ENCODE measurements at places on chromosomes 11 and 22.
A peak's percentile ranks its signal among the peaks of the same experiment; 100 is the strongest.

DNA sequence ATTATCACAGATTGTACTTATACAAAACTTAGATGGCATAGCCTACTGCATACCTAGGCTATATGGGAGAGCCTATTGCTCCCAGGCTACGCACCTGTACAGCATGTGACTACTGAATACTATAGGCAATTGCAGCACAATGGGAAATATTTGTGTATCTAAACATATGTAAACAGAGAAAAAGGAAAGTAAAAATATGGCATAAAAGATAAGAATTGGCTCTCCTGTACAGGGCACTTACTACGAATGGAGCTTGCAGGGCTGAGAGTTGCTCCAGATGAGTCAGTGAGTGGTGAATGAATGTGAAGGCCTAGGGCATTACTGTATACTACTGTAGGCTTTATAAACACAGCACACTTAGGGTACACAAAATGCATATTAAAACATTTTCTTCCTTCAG is 13.2 kb downstream of the APOL6 start:
- peak; percentile 27 for DNase-seq
- no peaks in the 10 kb centered on the region for H3K27me3 ChIP-seq
- H3K4me1 ChIP-seq = peaks cover 67% of the 10 kb centered on the region
- peaks cover 84% of the 10 kb centered on the region for H3K36me3 ChIP-seq
- H3K4me3 ChIP-seq = no peak overlapping the region

DNA sequence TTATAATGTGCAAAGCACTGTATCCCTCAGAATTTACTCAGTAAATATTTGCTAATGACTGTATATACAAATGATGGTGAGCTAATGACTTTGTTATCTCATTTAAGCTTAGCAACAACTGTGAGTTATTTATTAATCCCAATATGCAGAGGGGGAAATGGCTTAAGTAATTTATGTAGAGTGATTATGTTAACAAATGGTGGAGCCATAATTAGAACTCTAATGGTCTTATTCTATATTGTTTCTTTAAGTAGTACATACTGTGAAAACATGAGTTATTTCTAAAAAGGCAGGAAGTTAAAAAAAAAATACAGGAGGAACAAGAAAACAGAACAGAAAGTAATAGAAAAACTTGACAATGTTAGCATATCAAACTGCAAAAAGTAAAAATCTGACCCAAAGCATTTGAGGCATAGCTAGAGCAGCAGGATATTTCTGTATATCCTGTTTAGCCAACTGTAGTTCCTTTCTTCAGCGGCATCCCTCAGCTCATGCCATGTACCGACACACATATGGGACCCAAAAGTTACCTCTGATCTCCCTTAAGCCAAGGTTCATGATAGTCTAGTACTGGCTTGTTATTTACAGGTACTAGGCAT is 94.2 kb downstream of the FCHSD2 start:
- H3K4me1 ChIP-seq = peaks cover 16% of the 10 kb centered on the region
- DNase-seq = no peak
- H3K36me3 ChIP-seq = no peaks in the 10 kb centered on the region
- H3K27ac ChIP-seq = no peak overlapping the region

GRCh38 chr22:36594569-36594968 is 65.6 kb upstream of the EIF3D start:
- no peak overlapping the region for H3K4me3 ChIP-seq
- no peaks in the 10 kb centered on the region for H3K36me3 ChIP-seq
- H3K27me3 ChIP-seq = peaks cover 25% of the 10 kb centered on the region
- no peak overlapping the region for H3K27ac ChIP-seq

- no peak for DNase-seq
- no peak overlapping the region for H3K4me3 ChIP-seq
- peaks cover 3% of the 10 kb centered on the region for H3K36me3 ChIP-seq
- H3K27me3 ChIP-seq = no peaks in the 10 kb centered on the region
These were observed 42.4 kb downstream of the RSF1 start for GRCh38 chr11:77778118-77778517.

- no peaks in the 10 kb centered on the region for H3K27me3 ChIP-seq
- H3K4me1 ChIP-seq = peaks cover 24% of the 10 kb centered on the region
- DNase-seq = no peak
- H3K4me3 ChIP-seq = peak overlapping the region; percentile 8
These were observed 7.7 kb downstream of the SLC35E4 start for GRCh38 chr22:30643055-30643875.

- H3K4me3 ChIP-seq = no peak overlapping the region
- DNase-seq = no peak
- peaks cover 15% of the 10 kb centered on the region for H3K27me3 ChIP-seq
- no peak overlapping the region for H3K27ac ChIP-seq
- peaks cover 4% of the 10 kb centered on the region for H3K4me1 ChIP-seq
- H3K36me3 ChIP-seq = no peaks in the 10 kb centered on the region
These were observed 216.0 kb upstream of the ISX start for GRCh38 chr22:34849965-34850364.

GRCh38 chr11:10526974-10527918 is 13.7 kb downstream of the RNF141 start:
- peak overlapping the region; percentile 9 for H3K4me3 ChIP-seq
- DNase-seq = no peak
- peak overlapping the region; percentile 83 for H3K27ac ChIP-seq
- peaks cover 22% of the 10 kb centered on the region for H3K4me1 ChIP-seq

DNA sequence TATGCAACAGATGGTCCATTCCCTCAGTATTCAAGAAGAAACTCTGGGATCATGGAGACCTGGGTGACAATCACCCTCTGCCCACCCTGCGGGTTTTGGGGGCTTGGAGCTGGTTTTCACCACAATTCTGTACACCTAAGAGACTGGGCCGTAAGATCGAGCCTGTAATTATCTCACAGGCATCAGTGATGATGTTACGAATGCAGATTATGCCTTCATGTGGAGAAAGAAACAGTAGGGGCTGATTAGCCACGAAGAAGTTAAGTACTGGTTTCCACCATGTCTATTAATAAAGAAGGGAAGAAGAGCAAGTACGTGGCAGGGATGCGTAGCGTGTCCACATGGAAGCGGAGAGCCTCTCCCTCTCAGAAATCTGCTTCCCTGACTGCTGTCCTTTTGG is 5.3 kb upstream of the EFCAB6 start:
- no peak overlapping the region for H3K4me3 ChIP-seq
- peaks cover 11% of the 10 kb centered on the region for H3K36me3 ChIP-seq
- DNase-seq = no peak
- peaks cover 8% of the 10 kb centered on the region for H3K27me3 ChIP-seq

DNA sequence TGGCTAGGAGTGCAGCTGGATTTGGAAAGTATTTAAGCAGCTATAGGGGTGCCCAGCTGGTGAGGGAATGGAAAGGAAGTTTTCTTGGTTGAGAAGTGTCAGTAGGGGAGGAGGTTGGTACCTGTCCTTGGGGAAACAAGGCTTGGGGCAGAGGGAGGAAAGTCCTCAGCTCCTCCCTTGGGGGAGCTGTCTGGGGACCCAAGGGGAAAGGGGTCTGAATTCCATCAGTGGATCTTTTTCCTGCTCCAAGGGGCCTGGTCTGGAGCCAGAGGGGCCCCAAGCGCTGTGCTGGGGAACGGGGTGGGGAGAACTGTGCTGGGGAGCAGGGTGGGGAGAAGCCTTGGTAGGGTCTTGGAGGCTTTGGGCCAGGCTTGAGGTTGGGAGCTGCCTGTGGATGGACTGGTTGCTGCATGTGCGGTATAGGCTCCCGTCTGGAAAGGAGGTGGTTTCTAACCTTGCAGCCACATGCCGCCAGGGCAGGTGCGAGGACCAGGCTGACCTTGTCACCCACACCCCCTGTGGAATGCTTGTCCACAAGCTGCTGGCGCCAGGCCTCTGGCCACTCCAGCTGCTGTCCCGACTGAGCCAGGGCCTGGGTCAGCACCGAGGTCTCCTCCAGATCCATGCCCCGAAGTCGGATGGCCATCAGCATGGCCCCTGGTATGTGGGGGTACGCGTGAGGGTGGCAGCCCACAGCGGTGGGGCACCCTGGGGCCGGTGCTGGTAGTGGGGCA is 963 bp downstream of the TYMP start:
- H3K4me3 ChIP-seq = peak overlapping the region; percentile 77
- no peaks in the 10 kb centered on the region for H3K27me3 ChIP-seq
- no peak for DNase-seq
- H3K36me3 ChIP-seq = peaks cover 15% of the 10 kb centered on the region

DNA sequence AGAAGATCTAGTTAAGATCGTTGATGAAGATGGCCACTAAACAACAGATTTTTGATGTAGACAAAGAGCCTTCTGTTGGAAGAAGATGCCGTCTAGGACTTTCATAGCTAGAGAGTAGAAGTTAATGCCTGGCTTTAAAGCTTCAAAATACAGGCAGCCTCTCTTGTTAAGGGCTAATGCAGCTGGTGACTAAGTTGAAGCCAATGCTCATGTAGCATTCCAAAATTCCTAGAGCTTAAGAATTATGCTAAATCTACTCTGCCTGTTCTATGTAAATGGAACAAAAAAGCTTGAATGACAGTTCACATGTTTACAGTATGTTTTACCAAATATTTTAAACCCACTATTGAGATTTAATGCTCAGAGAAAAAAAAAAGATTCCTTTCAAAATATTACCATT is 492.6 kb downstream of the CNTN5 start:
- H3K36me3 ChIP-seq = no peaks in the 10 kb centered on the region
- no peak overlapping the region for H3K4me3 ChIP-seq
- no peak for DNase-seq

DNA sequence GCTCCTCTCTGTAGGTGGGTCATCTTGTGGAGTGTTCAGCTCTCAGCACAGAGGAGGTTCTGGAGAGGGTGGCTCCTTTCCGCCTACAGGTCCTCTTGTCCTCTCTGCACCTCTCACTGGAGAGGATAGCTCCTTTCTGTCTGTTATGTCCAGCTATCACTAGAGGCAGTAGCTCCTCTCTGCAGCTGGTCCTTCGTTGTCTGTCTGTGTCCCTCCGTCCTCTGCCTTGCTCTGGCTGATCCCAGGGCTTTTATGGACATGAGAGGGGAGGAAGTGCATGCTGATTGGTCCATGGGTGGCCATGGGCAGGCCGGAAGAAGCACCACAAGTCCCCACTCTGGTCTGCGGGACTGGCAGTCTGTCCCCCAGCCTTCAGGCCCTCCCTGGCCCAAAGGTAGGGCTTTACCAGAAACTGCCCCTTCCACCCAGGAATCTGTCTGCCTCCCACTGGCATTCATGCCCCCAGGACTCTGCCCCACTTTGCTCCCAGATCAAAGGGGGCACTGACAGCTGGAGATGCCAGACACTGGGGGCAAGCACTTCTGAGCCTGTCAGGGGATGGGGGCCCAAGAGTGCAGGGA is 38.6 kb upstream of the CALCB start:
- H3K4me3 ChIP-seq = no peak overlapping the region
- H3K36me3 ChIP-seq = no peaks in the 10 kb centered on the region
- peaks cover 15% of the 10 kb centered on the region for H3K27me3 ChIP-seq

DNA sequence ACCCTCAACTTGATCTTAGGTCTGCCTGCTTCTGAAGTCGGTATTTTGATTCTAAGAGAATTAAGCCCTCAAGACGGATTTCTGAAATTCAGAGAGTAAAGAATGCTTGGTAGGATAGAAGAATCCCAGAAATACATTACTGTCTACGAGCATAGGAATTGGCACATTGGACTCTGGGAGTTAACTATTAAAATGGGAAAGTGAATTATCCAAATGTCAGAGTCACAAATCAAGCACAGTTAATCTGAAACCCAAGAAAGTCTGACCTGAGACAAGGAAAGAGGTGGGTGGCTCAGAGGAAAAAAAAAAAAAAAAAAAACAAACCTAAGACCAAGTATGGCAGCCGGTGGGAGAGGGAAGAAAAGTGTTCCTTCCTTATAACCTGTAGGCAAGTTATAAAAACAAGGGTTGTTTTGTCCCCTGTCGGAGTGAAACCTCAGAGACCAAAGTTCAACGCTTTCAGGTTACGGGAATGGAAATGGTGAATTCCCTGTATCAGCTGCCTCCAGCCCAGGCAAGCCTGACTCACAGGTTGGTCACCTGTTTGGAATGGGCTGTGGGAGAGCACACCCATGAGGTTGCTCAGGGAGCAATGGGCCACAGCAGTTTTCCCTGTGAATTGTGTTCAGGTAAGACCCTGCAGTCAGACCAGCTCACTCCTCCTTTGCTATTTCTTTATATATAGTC is 139.0 kb downstream of the ETS1 start:
- H3K4me3 ChIP-seq = no peak overlapping the region
- H3K36me3 ChIP-seq = peaks cover 18% of the 10 kb centered on the region
- H3K4me1 ChIP-seq = peaks cover 57% of the 10 kb centered on the region
- DNase-seq = no peak

- H3K27ac ChIP-seq = no peak overlapping the region
- DNase-seq = no peak
- peaks cover 8% of the 10 kb centered on the region for H3K4me1 ChIP-seq
These were observed 954 bp upstream of the MN1 start for GRCh38 chr22:27802346-27803073.

GRCh38 chr22:38477585-38477984 is 9.7 kb downstream of the KDELR3 start:
- no peaks in the 10 kb centered on the region for H3K27me3 ChIP-seq
- H3K4me1 ChIP-seq = no peaks in the 10 kb centered on the region
- peaks cover 17% of the 10 kb centered on the region for H3K36me3 ChIP-seq
- H3K4me3 ChIP-seq = no peak overlapping the region

GRCh38 chr11:25449091-25449490 is 882.8 kb upstream of the ANO3 start:
- DNase-seq = no peak
- no peaks in the 10 kb centered on the region for H3K4me1 ChIP-seq
- H3K27ac ChIP-seq = no peak overlapping the region
- H3K36me3 ChIP-seq = no peaks in the 10 kb centered on the region
- no peaks in the 10 kb centered on the region for H3K27me3 ChIP-seq

DNA sequence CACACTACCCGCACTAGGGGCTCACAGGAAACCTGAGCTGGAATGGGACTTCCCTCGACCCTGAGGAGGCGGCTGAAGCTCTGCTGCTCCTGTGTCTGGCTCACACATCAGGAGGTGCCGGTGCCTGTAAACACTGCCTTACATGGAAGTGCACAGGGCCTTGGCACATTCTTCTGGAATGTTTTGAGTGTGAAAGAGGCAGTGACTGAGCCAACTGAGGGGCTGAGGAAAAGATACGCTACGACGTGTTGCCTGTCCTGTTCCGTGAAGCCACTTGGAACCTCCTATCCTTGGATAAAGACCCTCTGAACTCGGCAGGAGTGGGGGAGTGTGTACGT is 10.5 kb downstream of the TXN2 start:
- no peak overlapping the region for H3K4me3 ChIP-seq
- no peak for DNase-seq
- H3K4me1 ChIP-seq = peaks cover 29% of the 10 kb centered on the region
- H3K36me3 ChIP-seq = peaks cover 28% of the 10 kb centered on the region
- H3K27me3 ChIP-seq = no peaks in the 10 kb centered on the region

DNA sequence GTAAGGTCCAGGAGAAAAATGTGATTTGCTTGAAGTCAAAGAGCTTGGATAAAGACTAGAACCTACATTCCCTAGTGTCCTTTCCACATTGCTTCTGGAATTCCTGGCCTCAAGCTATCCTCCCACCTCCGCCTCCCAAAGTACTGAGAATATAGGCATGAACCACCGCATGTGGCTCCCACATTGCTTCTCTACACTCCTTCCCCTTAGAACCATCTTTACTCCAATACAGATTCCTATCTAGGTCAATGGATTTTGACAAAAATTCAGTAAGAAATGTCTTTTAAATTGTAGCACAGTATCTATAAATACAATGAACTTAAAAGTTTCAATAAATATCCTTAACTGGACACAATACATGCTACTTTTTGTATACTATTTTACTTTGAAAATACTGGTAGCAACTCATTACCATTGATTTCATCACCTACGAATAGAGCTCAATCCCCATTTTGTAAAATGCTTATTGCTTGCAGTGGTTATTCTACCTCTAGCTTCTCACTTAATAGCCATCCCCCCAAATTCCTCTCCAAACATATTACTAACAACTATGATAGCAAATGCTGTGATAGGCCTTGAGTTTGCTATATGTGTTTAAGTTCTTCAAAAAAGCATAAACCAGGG is 53.4 kb downstream of the GAB2 start:
- no peaks in the 10 kb centered on the region for H3K36me3 ChIP-seq
- no peaks in the 10 kb centered on the region for H3K27me3 ChIP-seq
- H3K4me1 ChIP-seq = no peaks in the 10 kb centered on the region
- no peak overlapping the region for H3K4me3 ChIP-seq
- DNase-seq = no peak
- no peak overlapping the region for H3K27ac ChIP-seq

Data from activated CD4-positive, alpha-beta T cell treated with anti-CD3 and anti-CD28 coated beads for 36 hours (primary cell).